NCI-H1694 treated with DMSO at 0.1 percent for 48 hours (cell line): ENCODE measurements at places on chromosomes 12 and 14.
A peak's percentile ranks its signal among the peaks of the same experiment; 100 is the strongest.

DNA sequence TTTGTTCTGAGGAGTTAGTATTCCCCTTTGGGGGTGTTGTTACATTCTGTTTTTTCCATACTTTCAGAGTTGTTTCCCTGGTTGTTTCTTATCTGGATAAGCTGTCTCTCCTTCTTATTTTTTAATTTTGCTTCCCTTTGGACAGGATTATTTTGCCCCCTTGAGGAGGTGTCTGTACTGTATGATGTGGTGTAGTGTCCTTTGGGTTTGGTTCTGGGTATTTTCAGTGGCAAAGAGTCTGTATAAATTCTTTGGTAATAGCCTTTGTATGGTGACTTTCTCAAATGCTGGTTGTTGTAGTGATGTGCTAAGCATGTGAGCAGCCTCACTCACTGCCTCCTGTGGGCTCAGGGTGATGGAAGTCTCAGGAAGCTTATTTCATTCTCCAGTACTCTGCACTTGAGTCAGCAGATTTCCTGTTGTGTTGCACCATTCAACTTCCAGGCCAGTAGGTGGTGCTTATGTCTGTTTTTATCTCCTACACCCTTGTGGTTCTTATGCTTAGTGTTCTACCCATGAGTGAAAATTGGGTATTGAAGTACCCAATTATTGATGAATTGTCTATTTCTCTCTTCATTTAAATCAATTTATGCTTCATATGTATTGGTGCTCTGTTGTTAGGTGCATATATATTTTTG lies 103.3 kb upstream of the PMCH start:
- peak; percentile 9 for DNase-seq

DNA sequence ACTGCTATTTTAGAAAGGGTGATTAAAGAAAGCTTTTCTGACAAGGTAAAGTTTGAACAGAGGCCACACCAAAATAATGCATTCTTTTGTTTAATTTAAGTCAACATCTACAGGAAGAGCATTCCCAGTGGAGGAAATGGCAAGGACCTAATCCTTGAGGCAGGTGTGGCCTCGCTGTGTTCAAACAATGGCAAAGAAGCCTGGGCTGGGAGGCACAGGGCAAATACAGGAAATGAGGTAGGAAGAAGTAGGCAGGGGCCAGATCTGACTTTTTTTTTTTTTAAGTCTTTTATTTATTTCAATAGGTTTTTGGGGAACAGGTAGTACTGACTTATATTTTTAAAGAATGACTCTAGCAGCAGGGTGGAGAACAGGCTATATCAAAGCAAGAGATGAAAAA lies 53.5 kb downstream of the ARMH4 start:
- no peak for DNase-seq

- DNase-seq: no peak
These were observed 63.8 kb downstream of the RIN3 start for GRCh38 chr14:92577321-92577742.

DNA sequence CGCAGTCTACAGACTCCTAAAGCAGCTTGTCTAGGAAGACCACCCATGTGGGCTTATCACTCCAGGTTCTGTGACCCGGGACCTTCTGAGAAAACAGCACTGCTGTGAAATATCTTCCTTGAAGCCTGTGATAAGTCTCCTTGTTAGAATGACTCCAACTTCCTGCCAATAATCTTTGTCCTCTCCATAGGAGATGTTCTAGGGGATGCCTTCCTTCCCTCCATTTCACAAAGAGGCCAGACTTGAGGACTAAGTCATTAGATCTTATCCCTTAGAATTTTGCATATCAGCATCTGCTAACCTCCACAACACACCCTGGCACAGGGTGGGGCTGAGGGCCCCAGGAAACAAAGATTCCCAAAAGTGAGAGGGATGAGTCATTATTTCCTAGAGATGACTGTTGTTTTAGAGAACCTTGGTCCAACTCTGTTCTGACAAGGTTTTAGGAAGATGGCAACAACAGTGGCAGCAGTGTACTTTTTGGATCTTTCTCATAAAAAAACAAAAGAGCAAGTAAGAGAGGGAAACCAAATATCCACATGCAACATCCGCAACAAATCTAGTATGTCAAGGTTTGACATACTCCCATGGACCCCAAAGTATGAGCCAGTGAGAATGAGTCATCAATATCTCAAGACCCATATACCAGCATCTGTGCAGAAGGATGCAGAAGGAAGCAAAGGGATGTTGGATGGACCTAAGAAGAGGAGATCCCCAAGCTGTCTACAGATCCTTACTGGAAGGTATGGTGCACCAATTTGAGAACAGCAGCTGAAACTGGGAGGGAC lies 6.0 kb downstream of the LTB4R start:
- no peak for DNase-seq

DNA sequence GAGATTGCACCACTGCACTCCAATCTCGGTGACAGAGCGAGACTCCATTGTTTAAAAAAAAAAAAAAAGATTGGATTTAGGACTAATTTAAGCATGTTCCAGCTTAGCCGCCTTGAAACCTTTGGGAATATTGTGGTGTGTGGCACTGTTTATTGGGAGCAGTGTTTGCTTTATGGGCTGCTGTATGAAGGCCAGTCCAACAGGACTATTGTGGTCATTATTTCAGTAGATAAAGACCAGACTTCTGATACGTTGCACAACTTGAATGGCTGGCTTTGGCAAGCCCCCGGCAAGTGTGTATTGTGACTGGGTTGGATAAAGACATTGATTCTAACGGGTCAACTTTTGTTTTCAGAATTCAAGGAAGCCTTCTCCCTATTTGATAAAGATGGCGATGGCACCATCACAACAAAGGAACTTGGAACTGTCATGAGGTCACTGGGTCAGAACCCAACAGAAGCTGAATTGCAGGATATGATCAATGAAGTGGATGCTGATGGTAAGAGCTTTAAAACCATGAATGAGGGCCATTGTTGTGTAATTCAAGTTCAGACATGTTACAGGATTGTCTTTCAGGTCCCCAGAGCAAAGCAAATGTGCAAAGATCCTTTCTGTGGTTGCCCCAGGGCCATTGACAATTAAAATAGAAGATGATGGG lies 4.2 kb downstream of the CALM1 start:
- no peak for DNase-seq

- no peak for DNase-seq
These were observed 186.2 kb downstream of the NEDD1 start for GRCh38 chr12:97093187-97093683.

- DNase-seq: no peak
These were observed 33.4 kb upstream of the DCN start for GRCh38 chr12:91215940-91216454.

DNA sequence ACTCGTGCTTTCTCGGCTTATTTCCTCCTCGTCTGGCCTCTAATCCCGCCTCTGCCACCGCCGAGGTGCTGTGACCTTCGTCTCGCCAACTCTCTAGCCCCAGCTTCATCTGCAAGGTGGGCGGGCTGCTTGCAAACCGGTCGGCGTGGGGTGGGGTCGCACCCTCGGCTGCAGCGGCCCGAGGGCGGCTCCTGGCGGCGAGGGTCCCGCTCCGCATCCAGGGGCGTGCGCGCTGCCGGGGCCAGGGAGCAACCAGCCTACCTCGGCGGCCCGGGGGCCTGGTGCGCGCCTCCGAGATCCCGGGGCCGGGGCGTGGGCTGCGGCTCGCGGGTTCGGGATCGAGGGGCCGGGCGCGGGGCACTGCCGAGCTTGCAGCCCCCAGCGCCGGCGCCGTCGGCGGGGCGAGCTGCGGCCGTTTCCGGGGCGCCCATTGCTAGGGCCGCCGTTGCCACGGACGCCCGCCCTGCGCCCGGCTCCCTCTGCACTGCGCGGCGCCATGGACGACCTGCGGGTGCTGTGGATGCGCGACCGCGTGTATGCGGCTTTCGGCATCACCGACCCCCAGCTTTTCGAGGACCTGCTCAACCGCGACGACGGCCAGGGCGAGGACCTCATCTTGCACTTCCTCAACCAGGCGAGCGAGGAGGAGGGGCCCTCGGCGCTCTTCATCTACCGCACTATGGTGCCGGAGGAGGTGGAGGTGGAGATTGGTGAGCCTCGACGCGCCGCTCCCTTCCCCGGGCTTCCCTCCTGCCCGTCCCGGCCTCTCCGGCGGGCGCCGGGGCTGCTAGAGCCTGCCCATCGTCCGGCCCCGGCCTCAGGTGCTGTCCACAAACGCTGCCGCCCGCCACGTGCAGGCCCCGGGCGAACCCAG lies at the start of gene DNAH10:
Gene DNAH10, plus strand, starts transcription at position 461 of the 874 bp plus-strand sequence. Its CDS starts 36 bp downstream, at position 497.
- DNase-seq: peak; percentile 1

GRCh38 chr14:75338398-75338797 lies 59.8 kb downstream of the FOS start:
- no peak for DNase-seq

GRCh38 chr12:127280393-127281275 lies 986.3 kb upstream of the TMEM132C start:
- no peak for DNase-seq

DNA sequence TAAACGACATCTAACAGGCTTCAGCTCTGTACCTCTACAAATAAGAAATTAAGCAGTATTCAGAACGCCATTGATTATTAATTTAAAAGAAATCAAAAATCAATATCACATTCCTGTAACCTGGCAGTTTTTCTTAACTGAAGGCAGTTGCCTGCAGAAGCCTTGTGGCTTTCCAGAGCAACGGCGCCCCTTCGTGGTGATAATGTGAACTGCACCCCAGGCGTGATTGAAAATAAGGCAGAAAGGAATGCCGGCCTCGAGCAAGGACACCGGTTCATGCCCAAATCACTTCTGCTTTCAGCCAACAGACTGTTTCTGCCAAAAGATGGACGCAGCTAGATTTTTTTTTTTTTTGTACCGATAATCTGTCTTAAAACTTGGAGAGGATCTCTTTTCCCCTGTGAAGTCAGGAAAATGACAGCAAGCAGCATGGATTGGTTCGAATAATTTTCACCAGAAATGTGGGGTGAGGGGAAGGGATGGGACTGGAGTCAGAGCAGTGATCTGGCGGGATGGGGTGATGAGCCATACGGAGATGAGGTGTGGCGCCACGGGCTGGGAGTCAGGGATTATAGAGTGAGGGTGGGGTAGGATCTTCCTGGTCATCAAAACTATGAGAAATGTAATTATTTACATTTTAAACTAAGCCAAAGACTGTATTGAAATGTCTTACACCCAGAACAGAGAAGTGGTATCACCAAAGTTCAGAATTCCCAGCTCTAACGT lies 473.0 kb downstream of the DPF3 start:
- DNase-seq: peak; percentile 79

DNA sequence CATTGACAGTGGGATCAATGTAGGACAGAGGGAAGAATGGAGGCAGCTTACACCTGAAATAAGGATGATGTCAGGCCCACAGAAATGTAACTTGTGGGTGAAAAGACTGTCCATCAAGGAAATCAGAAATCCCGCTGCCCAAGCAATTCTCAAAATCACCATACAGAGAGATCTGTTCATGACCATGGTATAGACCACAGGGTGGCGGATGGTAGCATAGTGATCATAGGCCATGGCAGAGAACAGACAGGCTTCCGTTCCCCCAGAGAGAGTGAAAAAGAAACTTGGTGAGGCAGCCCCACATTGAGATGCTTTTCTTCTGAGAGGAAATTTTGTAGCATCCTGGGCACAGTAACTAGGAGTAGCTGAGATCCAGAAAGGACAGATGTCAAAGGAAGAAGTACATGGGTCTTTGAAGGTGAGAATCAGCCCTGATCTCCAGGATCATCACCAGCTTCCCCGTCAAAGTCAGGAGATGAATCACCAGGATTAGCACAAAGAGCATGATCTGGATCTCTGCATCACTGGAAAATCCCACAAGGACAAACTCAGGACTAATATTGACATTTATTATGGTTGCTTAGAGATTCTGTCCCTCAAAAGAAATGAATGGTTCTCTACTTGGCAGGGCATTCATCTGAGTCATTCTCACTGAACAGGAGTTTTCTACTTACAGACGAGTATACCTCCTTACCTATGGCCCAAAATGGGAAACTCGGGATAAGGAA lies 5.5 kb upstream of the ZNF641 start:
- DNase-seq: no peak

GRCh38 chr14:99207456-99207855 lies 64.5 kb downstream of the BCL11B start:
- DNase-seq: no peak

- no peak for DNase-seq
These were observed 33.8 kb downstream of the CBX5 start for GRCh38 chr12:54246011-54246641.

- no peak for DNase-seq
These were observed 104.5 kb upstream of the FRMD6 start for GRCh38 chr14:51547260-51547659.

- DNase-seq: no peak
These were observed 136.3 kb upstream of the PLEKHG7 start for GRCh38 chr12:92566448-92567019.

- no peak for DNase-seq
These were observed 32.0 kb upstream of the SIX1 start for GRCh38 chr14:60681271-60681670.

GRCh38 chr14:103078420-103078749 lies 5.6 kb upstream of the LBHD2 start:
- peak; percentile 89 for DNase-seq

DNA sequence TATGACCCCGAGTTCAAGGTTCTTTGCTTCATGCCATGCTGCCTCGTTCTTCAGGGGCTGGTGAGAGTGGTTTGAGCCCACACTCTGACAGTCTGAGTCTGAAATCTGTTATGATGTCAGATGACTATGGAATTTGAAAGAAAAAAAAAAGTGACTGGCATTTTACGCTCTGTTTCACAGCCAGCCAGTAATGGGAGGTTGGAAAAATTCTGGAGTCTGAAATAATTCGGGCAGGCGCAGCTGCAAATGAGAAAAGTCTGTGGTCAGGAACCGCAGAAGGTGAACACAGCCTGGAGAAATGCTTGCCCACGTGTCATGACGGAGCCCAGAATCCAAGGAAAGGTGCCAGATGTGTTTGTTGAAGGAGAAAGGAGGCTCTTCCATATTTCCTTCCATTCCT lies 269.8 kb upstream of the PWP1 start:
- DNase-seq: no peak

DNA sequence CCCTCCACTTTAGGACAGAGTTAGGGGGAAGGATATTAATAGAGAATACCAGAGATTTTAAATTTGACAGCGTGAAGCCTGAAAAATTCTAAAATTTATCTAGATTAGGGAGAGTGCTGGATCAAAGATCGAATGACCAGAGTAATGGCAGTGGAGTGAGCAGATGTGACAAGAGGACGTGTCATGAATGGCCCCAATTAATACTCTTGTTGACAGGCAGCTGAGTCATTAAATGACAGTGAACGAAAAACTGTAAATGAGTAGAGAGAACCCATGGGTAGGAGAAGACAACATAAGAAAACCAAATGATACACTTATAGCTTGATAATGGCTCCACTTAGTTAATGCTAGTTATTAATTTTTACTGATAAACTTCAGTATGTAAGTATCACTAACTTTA lies 73.9 kb upstream of the PLEKHA5 start:
- DNase-seq: no peak

DNA sequence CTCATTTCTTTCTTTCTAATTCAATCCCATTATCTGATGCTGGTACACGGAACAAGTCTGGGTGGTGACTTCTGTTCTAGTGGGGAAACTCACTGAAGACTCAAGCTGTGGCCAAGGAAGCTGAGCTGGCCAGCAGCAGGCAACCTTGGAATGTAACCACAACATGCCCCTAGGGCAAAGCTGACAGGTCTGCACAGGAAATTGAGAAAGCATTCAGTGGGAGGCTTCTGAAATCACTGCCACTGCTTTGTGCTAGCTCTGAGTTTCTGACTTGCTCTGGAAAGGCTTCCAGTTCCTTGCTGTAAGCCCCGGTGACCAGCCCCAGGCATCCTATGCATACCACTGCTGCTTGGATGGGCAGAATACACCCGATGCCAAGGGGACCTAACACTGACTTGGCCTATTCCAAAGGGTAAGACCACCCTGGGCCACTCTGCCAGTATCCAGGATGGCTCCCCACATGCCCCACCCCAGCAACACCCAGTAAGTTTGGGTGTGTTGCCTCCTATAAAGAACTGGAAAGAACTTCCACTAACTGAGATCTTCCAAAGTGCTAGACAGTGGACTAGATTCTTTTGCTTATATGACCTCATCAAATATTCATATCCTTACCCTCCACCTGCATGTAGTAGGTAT lies 84.5 kb upstream of the CDKN3 start:
- no peak for DNase-seq
